ENCODE measurements at places on chromosomes 3 and 15.

- DNase-seq: peak; percentile 52
Observed at GRCh38 chr3:9778143-9779074, 8.7 kb upstream of the CAMK1 start.

- no peak for DNase-seq
Observed at GRCh38 chr3:121913305-121913990, 19.2 kb downstream of the SLC15A2 start.

- no peak for DNase-seq
Observed at GRCh38 chr15:30985081-30985531, 6.3 kb downstream of the MTMR10 start.

DNA sequence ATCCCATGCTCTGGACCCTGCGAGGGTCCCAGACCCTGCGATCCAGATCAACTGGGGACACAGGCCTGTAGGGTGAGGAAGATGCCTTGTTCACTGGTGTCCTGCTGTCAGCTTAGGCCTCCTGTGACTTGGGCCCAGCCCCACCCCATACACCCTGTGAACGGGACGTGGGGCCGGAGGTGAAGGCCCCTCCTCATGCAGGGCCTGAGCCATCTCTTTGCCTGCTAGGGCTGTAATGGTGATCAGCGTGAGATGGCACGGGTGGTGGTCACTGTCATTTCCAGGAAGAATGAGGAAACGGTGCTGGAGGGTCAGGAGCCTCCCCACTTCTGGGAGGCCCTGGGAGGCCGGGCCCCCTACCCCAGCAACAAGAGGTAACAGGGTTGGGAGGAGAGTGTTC is 12.4 kb downstream of the VILL start:
- DNase-seq: no peak

GRCh38 chr3:135862361-135862760 is 103.2 kb upstream of the PPP2R3A start:
- no peak for DNase-seq

DNA sequence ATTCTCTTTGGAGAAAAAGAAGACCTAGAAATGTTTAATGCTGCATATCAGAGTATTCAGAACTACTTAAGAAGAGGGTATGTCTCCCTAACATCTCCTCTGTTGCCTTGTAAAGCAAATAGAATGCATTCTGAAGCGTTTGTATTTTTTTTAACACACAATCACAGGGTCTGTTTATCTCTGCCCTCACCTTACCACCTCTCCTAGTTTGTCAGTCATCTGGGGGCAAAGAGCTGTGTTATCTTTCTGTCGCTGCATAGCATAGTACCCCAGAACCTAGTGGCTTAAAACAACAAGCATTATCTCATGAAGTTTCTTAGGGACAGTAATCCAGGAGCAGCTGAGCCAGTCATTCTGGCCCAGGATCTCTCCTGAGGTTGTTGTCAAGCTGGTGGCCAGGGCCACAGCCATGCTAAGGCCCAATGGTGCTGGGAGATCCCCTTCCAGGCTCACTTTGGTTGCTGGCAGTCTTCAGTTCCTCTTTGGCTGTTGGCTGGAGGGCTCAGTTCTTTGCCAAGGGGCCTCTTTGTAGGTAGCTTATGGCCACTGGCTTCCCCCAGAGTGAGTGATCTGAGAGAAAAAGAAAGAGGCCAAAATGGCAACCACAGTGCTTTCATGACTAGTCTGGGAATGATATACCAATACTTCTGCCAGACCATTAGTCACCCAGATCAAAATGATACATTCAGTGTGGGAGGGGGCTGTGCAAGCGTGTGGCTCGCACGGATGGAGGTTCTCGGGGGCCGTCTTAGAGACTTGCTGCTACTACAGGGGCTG is 17.8 kb downstream of the EDEM1 start:
- DNase-seq: no peak

GRCh38 chr3:142225885-142226215 is 465 bp upstream of the GK5 start:
- DNase-seq: no peak

DNA sequence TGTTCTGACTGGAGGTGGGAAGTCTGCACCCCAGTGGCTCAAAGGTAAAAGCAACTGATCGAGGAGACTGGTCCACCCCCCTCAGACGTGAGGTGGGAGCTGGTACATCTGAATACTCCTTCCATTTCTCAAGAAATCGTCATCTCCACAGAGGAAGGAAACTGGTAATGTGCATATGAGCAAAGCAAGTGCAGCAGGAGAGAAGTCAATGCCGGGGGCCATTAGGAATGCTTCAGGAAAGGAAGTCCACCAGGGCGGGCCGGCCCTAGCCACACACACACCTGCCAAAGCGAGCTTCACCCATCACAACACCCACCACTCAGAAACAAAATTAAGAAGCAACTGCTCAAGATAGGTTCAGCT is 8.5 kb downstream of the TBC1D2B start:
- no peak for DNase-seq

GRCh38 chr3:65044401-65044800 is 356.6 kb upstream of the ADAMTS9 start:
- no peak for DNase-seq

DNA sequence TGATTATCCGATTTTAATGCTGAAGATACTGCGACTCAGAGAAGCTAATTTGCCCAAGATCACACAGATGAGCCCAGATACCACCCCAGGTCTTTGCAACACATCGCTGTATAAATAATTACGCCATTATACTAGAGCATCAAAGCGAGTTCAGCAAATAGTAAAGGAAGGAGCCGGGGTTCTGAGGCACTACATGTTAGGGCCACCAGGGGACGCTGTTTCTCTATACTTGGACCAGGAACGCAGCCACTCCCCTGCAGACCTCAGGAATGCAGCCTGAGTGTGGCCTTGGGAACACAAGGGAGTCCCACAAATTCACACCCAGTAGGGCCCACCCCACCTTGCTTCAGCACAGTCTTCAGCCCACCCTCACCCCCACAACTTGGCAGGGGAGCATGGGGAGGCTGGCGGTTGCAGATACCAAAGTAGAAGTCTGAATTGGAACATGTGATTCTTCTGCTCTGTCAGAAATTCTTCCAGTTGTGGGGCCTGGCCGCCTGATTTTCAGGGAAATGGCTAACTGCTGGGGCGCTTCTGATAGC is 57.8 kb upstream of the RYK start:
- DNase-seq: peak; percentile 66

DNA sequence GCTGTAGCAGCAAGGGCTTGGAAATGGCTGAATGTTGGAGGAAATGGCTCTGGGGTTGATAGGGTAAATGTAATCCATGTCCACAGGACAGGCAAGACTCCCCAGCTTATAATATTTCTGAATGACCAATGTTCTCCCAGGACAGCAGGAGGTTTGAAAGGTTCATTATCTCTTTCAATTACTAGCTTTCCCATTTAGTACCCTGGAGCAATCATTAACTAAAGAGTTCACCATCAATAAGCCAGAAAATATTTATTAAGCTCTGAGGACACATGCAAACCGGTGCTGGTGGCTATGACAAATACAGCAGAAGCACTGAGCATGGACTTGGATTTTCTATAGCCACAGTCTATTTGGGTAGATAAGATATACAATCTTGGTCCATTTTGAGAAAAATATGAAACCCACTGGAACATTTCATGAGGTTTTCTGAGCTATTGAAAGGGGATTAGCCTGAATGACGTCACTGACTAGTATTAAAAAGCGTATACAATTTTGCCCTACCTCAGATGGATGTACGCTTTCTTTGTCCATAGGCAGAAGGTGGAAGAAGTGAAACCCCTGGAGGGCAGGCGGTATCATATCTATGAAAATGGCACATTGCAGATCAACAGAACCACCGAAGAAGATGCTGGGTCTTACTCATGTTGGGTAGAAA is 166.2 kb downstream of the CHL1 start:
- DNase-seq: no peak

GRCh38 chr15:64515196-64515595 is 54.8 kb downstream of the ZNF609 start:
- no peak for DNase-seq

GRCh38 chr3:185473290-185473815 is 25.5 kb downstream of the TMEM41A start:
- DNase-seq: no peak

DNA sequence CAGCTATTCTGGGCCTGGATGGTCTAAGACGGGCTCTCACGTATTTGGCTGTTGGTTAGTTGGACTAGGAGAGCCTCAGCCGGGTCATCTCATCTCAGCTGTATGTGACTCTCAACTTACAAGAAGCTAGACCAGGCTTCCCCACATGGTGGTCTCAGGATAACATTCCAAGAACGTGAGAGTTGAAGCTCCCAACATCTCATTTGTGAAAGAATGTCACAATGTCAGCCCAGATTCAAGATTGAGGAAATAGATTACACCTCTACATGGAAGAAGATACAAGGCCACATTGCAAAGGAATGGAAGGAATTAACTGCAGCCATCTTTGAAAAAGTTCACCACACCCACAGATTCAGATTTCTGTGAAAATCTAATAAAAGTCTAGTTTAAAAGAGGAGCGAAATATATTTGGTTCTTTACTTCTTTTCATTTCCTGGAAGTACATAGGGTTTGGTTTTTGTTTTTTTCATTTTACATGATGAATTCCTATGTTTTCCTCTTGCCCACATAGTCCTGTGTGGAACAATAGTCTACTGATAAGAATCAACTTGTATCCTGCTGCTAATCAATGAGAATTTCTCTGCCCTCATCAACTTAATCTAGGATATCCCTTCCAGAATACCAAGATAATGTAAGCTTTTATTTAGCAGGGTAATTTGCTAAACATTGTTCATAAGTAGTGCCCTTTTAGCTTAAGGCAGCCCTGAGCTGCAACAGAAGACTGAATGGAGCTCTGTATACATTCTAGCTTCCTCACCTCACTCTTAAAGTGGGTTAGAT is 116.5 kb downstream of the CMSS1 start:
- DNase-seq: no peak

- no peak for DNase-seq
Observed at GRCh38 chr3:159831466-159831865, 157.2 kb upstream of the IL12A start.

GRCh38 chr15:85063088-85063487 is 81.4 kb downstream of the PDE8A start:
- no peak for DNase-seq

DNA sequence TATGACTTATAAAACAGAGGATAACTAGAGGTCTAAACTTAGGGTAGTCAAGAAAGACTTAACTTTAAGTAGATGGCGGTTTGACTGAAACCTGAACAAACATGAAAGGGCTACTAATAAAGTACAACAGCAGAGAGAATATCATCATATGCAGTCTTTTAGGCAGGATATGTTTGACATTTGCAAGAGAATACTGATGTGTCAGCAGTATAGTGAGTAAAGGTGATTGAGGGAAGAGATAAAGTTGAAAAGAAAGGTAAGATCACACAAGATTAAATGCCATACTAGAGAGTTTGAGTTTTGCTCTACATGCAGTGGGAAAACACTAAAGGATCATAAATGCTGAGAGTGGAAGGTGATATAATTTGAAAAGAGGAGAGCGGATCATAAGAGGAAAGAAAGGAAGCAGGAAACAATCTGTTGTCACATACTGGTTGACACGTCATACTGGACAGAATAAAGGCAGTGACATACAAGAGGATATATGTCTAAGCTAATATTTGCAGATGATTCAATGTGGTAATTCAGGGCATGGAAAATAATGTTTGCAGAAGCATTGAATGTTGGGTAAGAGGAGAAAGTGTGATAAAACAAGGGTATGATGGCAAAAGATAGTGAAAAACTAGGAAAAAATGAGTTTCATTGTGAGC is 223.0 kb downstream of the EPHA6 start:
- DNase-seq: no peak

DNA sequence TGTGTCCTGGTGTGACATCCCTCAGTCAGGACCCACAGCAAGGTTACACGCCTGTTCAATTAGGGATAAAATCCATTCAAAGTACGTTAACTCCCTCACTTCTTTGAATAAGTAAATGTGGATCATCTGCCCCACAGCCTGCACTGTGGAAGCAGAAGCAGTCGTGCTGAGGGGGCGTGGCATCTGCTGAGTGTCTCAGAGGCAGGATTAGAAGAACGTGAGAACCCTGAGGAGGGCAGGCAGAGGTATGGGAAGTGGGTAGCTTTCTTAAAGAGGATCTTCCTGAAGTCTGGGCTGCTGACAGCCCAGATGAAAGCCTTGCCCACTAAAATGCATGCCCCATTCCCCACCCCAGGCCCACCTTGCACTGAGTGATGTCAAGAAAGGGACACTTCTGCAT is 28.5 kb downstream of the CRABP1 start:
- DNase-seq: no peak

GRCh38 chr15:58053315-58054153 is 12.0 kb downstream of the ALDH1A2 start:
- DNase-seq: no peak

GRCh38 chr3:65950340-65951326 is 88.1 kb downstream of the MAGI1 start:
- no peak for DNase-seq

DNA sequence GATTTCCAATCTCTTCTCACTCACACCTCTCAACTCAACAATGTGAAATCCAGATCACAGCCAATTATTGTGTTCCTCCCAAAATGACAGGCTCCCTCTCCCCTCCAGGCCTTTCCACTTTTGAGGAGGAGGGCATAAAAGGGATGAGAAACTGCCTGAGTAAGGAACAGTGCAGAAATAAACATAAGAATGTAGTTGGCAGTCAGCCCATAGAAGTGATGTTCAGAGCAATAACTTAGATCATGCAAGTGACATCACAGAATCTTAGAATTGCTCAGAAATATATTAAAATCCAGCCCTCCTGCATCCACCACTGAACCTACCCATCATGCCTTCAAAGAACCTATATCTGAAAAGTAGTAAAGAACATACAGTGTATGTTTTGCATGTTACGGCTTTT is 299.4 kb upstream of the GADL1 start:
- no peak for DNase-seq

GRCh38 chr15:95192923-95193322 is 961.6 kb downstream of the MCTP2 start:
- no peak for DNase-seq

DNA sequence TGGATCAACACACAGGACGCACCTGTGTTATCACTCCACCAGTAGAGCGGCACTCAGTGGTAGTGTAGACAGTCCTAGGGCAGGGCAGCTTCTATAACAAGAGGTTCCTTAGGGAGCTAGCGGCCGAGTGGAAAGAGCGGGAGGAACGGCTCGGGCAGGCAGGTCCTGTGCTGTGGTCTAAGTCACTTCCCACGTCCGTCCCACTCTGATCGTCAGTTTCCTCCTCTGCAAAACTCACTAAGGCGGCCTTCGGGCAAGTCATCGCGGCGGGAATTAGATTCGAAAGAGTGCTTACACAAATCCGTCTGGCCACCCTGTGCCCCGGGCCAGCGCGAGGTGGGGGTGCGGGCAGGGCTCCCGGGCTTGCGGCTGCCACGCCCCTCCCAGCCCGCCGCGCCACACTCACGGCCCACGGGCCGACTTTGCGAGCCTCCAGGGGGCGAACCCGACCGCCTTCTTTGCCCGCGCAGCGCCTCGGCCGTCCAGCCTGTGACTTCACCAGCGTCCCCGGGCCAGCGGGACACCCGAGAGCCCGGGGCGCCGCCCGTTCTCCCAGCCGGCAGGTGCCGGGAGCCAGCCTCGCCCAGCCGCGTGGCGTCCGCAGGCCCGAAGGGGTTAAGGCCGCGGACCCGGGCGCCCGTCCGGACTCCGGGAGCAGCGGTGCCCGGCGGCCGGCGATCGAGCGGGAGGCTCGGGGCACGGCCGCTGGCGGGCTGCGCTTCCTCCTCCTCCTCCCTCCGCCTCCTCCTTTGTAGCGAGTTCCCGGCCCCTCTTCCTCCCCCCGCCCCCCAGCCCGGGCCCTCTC is 416 bp upstream of the CORO2B start:
- no peak for DNase-seq
